ENCODE measurements at places on chromosomes 3 and 15.
A peak's percentile ranks its signal among the peaks of the same experiment; 100 is the strongest.

GRCh38 chr15:51405693-51406523 is 64.5 kb downstream of the GLDN start:
- DNase-seq = no peak

- no peak for DNase-seq
Measured at GRCh38 chr15:93866948-93867347, 364.4 kb upstream of the MCTP2 start.

DNA sequence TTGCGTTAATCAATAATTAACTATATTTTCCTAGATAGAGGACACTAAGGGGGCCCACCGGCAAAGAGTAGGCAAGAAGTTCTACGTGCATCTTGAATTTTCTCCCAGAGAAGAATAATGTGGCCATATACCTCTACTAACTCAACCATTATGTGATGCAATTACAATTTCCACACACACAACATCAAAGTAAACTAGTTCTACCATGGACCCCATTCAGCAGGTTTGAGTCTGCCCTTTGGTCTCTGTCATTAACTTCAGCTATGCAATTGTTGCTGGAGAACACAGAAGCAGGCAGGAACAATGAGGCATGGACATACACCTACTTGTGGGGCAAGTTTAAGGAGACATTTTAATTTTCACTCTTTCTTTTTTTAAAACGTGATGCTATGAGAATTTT is 705.9 kb downstream of the PDCD6IP start:
- peak; percentile 33 for DNase-seq

DNA sequence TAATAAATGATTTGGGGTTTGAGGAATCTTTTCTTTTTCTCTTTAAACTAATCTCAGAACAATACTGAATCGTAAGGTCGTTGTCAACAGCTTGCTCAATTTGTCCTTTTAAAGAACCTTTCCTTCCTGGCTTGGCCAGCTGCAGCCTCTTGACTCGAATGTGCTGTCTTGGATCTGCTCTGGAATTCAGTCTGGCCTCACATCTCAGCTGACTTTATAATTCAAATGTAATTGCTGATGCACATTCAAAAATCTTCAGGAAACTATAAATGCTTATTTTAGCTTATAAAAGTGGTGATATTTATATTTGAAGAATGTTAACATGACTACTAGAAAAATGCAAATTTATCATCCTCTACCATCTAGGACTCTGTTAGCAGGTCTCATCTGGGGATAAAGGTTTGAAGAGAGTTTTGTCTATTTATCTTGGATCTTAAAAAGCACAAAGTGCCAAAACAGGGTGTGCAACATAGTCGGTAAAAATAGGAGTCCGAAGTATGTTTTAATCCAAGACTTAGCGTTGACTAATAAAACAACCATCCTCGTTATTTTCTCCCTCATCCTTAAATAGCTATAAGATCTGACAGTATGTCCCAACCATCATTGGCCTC is 1035.2 kb downstream of the MCTP2 start:
- no peak for DNase-seq

GRCh38 chr3:71210257-71211007 is 373.1 kb downstream of the FOXP1 start:
- no peak for DNase-seq

GRCh38 chr3:114405202-114405990 is 111.6 kb downstream of the TIGIT start:
- no peak for DNase-seq

GRCh38 chr3:33030246-33030645 is 66.7 kb downstream of the GLB1 start:
- no peak for DNase-seq

DNA sequence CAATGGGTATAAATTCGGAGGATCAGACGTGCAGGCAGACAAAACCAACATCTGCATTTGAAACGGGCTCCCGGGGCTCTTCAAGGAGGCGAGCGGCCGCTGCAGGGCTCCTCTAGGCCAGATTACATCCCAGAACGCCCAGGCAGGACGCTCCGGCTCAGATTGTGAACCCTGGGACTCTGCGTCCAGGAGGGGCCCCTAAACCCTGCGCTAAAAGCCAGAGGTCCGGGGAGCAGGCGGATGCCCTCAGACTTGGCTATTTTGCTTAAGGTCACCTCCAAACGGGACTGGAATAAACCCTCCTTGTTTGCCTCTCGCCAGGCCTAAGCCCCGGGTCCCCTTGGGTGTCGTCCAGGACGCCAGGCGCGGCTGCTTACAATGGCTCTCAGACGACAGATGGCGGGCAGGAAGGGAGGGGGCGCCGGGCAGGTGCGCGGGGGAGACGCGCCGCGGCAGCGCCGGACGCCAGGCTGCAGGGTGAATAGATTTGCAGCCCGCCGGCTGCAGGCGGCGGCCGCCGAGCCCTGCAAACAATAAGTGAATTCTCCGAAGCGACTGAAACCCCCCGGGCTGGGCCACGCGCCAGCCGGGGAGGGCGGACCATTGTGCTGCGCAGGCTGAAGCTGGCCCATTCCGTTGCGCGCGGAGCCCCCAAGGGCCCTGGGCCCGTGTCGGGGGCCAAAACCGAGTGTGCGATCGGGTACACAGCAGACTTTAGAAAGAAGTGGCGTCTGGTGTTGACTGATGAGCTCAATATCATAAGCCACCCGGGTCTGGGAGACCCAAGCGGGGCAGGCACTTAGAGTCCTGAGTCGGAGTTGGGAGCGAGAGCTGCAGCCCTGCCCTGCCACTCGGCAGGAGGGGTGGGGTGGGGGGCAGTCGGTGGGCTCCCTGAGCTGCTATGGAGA is 32.3 kb upstream of the AMOTL2 start:
- DNase-seq = peak; percentile 30

DNA sequence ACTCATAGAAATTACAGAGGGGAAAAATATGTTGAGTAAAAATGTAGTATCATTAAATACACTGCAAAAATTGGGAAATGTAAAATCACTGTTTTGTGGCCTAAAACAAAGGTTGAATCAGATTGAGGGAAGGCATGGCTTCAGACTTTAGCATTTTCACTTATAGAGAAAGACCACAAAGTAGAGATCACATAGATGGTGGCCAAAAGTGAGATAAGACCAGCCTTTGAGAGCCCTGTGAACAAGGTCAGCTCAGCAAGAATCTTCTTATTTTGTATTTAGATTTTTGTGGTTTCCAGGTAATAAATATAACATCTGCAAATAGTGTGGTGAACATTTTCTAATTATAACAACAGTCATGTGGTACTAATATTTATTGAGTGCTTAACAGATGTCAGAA is 544.8 kb upstream of the DPPA4 start:
- no peak for DNase-seq

- no peak for DNase-seq
Measured at GRCh38 chr15:45892182-45892581, 257.4 kb downstream of the SQOR start.

- no peak for DNase-seq
Measured at GRCh38 chr3:52792961-52793695, 1.5 kb upstream of the ITIH3 start.

- DNase-seq = no peak
Measured at GRCh38 chr15:35439291-35439690, 106.7 kb downstream of the DPH6 start.

DNA sequence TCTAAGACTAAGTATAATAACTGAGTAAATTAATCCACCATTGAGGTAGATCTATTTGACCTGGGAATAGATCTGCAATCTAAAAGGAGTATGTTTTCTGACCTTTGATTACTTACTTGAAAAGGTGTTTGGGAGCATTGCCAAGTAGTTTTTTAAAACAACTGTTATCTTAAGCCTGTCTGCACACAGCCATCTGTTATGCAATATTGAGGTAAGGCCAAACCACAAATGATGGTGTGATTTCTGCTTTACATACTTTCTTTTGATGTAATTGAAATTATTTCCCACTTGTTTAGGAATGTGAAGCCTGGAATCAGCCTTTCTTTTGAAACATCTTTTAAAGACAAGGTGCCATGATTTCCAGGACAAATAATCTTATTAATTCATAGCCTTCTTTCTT is 274.0 kb downstream of the BBX start:
- DNase-seq = no peak

GRCh38 chr3:130354430-130354829 is 9.0 kb downstream of the COL6A5 start:
- no peak for DNase-seq

- no peak for DNase-seq
Measured at GRCh38 chr3:120100711-120101110, 6.5 kb upstream of the GSK3B start.

- DNase-seq = no peak
Measured at GRCh38 chr15:85426481-85426880, 46.1 kb downstream of the AKAP13 start.

DNA sequence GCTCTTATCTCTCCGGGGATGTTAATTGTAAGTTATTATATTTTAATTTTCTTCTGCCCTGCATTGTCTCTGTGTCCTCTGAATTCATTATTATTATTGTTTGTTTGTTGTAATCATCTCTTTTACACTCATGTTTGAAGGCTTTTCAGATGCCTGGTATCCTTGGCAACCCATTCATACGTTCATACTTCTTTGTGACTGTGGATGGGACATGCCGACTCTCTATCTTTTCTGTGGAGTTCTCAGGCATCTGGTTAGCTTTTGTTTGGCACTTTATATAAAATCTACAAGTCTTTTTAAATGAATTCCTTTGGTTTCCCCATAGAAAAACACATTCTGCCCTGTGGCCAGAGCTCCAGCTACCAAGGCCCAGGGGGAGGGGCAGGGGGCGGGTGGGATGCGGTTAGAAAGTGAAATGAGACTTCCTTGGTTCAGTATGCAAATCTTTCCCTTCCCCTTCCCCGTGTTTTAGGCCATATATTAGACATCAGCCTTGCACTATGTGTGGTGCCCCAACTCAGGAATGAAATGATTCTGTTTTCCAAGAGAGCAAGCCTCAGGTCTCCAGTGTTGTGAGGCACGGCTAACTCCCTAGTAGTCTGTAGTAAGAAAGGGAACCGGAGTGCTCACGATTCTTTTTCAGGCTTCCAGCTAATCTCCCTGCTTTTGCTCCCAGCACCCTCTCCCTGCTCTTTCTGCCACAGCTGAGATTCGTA is 79.2 kb downstream of the SST start:
- DNase-seq = peak; percentile 18

GRCh38 chr15:70033529-70034140 is 64.1 kb downstream of the TLE3 start:
- peak; percentile 14 for DNase-seq

DNA sequence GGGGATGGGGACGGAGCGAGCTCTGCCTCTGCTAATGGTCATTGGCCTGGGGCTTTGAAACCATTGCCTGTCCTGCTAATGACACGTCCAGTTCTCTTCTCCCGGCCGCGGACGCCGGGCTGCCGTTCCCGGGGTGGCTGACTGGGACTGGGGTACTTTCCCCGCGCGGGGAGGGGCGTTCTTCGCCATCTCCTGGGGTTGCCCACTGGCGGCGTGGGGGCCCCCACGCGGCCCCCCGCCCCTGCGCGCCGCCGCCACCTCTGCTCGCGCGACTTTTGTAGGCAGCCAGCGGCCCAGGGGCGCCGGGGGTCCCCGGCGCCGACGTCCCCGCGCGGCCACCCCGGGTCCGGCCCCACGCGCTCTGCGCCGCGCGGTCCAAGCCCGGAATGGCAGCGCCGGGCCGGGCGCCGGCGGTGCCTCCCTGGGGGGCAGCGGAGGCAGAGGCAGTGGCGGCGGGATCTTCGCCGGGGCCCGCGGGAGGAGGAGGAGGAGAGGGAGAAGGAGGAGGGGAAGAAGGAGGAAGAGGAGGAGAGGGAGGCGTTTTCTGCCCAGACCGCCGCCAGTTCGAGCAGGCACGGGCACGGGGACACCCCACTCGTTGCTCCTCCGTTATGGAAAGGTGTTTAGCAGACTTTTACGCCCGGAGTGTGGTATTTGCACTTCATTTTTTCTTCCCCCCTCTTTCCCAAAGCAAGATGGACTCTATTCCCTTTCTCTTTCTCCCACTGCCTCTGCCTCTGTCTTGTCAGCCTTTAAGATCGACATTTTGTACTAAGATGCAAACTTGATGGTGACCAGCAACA is 2.3 kb downstream of the BBX start:
- DNase-seq = no peak

DNA sequence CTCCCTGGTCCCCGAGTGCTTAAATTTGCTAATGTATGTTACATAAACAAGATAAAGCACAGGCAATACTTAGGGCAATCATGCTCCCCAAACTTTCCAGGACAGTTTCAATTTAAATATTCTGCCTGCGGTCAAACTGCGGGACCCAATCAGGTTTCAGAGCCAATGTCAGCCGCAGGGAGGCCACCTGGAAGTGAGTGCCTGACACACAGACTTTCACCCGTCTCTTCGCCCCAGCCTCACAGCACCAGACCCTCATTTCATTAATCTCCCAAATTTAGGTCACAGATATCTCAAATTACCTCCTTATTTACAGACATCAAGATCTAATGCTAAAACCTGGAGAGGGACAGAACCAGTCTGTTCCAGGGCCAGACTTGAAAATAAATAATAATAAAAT is 107.2 kb upstream of the ALDH1A3 start:
- no peak for DNase-seq

DNA sequence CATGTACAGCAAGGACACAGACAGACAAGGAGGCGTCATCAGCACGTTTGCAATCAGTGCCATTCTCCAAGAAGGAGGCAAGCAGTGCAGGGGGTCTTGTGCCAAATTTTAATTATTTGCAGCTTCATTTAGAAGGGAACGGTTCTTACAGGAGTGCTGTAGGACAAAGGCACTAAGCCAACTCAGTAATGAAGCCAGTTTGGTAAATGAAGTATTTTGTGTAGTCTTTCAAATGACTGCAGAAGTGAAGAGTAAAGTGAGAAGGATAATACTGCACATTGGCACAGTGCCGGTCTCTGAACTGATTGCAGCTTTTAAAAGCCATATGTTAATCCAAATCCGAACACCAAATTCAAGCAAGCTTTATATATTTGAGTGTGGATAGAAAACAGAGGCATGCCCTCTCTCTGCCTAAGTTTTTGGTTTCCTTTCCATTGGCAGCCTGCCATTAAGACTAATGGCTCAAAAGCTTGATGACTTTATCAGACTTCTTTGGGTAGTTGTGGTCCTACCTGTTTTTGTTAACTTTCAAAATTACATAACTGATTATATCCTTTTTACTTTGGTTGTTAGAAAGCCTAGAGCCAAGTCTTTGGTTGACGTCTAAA is 101.3 kb downstream of the SENP2 start:
- no peak for DNase-seq

GRCh38 chr15:47622055-47622454 is 95.2 kb upstream of the SEMA6D start:
- no peak for DNase-seq

Data from NCI-H526 treated with DMSO at 0.1 percent for 48 hours (cell line).